T-helper 1 cell (primary cell): ENCODE measurements at places on chromosomes 2 and 18.

DNA sequence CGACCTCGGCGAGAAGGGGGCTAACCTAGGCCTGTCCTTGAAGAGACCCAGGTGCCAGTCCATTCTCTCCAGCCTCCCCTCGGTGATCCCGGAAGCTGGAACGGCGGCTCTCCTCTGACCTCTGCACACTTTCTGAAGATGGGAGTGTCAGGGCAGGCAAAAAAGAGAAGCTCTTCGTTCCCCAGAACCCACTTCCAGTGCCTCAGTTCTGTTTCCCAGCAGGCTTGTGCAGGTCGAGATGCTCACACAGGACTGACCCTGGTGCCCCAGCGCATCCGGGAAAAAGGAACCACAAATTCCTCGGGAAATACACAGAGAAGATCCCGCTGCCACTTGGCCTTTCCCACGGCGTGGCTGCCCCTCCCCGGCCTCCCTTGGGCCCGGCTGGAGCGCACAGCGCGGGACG lies 681 bp upstream of the PTPN18 start:
- DNase-seq: no peak

DNA sequence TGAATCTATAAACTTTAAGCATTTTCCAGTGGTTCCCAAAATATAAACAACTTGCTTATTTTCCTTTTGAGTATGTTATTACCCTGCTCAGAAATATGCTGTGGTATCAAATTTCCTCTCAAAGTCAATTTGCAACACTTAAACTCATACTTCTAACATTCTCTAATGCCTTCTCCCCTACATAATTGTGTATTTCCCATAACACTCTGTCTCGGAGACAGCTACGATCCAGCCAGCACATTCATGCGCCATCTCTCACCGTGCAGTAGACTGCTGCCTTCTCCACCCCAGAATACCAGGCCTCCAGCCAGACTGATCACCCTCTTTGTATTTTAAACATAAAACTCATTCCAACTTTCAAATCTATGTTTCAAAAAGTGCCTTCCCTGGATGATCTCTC lies 41.8 kb downstream of the TIMM21 start:
- DNase-seq: no peak

DNA sequence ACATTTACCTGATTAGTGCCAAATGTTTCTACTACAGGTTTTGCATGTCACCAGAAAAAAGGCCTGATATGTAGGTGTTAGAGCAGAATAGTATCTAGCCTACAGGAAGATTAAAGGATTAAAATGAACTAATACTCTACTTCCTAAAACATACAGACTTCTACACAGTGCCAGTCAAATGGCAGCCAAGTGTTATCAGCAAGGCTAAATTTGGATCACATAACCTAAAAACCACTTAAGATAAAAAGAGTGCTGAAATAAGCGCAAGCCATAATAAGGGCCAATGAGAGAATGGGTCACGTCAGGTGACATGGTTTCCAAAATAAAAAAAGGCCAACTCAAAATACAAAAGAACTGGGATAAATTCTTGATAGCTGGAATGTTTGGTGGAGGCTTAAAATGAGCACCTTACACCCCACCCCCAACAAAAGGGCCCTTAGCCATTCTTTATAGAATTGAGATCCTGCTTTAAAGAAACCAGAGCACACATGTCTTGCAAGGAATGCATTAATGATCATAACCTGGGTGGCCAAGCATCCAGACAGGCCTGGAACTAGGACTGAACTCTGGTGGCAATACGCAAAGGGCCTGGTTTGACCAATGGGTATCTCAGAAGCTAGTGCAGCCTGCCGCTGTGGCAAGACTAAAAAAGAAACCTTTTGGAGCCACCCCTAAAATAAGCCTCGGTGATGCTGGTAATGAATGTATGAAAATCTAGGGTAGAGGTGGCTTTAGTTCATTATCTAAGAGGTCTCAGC lies 32.4 kb downstream of the IRS1 start:
- DNase-seq: no peak

DNA sequence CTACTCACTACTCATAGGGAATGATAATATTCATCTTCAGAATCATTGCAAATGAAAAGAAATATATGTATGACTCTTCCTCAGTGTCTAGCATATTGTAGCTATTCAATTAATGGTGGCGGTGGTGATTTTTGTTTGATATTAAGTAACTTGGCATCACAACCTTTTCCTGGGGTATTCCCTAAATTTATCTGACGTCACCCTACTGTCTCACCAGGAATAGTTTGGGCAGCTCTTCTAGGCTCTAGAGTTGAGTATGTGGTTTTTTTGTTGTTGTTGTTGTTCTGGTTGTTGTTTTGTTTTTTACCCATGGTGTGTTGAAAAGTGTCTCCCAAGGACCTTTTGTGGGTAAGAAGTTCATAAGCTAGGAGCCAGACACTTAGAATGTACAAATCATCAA lies 1320.3 kb upstream of the LRRTM1 start:
- DNase-seq: no peak

- DNase-seq: no peak
Observed at GRCh38 chr2:170481201-170481600, 233.9 kb upstream of the SP5 start.

GRCh38 chr2:107313316-107313715 lies 427.3 kb upstream of the ST6GAL2 start:
- no peak for DNase-seq

GRCh38 chr2:219369447-219369861 lies 18.3 kb downstream of the DNPEP start:
- DNase-seq: no peak

GRCh38 chr2:188819792-188820191 lies 154.4 kb upstream of the COL3A1 start:
- no peak for DNase-seq

DNA sequence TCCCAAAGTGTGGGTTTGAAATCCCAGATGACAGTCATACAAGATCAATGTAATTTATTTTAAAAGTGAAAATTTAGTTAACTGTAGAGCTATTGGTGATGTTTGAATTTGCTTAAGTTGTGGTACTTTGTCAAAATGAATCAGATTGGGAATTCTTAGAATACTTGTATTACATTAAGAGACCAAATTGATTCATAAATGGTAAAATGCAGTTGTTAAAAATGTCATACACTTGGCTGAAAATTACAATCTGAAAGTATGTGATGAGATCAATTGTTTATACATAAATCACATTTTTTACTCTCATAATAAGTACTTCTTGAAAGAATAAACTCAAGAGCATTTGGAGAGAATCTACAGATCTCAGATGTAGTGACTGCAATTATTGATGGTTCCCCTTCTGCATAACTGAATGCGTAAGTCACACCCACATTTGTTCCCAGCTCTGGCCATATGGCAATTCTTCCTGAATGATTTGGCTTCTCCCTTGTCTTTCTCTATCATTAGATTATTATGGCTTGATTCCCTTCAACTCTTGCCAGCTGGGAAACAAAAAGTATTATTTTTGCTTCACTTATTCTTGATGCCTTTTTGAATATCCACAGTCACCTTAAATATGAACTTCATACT lies 558.5 kb downstream of the CPS1 start:
- no peak for DNase-seq

GRCh38 chr2:201674298-201674697 lies 24.1 kb downstream of the MPP4 start:
- no peak for DNase-seq

DNA sequence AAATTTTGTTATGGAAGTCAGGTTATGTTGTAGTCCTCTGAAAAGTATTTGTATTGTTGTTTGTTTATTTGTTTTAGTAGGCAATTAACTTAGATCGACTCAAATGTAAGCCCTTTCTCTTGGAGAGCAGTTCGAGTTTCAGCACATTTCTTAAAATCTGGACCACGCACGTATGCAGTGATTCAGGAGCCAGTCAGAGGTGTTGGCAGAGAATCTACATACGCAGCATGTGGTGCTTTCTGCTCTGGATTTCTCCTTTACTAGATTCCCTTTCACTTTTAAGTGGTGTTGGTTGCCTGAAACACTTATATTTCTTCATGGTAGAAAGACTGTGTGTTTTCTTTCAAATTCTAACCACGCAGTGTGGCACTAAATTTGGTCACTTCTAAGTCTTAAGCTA lies 773.9 kb upstream of the LRATD1 start:
- no peak for DNase-seq

DNA sequence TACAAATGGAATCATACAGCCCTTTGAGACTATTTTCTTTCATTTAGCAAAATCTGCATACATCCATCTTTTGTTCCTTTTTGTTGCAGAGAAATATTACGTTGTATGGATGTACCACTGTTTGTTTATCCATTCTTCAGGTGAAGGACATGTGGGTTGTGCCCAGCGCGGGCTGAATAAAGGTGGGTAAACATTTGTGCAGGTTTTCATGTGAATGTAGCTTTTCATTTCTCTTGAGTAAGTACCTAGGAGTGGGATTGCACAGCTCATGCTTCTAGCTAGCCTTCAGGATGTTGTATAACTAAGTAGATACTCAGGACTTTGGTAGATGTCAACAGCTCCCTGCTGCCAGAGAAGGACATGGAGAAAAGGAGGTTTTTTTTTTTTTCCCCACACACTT lies 50.6 kb upstream of the SPRED2 start:
- DNase-seq: no peak

DNA sequence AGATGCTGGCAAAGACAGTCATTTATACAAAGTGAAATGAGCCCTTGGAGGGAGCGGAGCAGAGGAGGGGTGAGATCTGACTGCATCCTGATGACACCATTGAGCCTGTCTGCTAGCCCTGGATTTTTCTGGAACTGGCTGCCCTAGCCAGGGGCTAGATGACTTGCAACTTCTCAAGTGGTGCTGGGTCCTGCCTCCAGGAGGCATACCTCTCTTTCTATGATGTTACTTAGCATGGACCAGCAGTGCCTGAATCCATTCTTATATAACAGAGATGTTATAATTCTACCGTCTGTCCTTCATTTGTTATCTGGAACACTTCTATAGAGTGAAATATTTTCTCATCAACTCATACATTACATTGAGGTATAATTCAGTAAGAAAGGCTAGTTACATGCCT lies 8.5 kb upstream of the TWIST2 start:
- DNase-seq: no peak

DNA sequence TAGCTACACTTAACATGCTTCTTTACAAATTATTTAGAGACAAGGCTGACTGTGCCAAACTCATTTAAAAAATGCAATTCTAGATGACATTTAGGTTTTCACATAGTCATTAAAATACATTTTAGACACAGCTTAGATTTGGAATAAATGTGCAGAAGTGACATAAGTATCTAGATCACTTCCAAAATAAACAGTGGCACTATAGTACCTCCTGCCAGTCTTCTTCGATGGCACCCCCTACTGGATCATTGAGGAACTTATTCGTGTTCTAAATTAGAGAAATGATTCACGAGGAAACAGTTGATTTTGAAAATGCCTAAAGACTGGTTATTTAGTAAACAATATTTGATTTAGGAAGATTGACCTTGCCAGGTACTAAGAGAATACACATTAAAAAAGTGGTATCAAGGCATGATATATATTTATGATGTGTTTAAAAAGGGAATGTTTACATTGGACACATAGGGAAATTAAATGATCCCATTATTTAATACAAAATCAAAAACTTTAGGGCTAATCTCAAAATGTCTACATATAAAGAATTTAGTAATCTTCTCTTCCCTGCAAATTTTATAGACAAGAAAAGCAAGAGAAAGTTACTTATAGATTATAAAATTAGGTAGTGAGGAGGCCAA lies 323.9 kb downstream of the XIRP2 start:
- DNase-seq: no peak

DNA sequence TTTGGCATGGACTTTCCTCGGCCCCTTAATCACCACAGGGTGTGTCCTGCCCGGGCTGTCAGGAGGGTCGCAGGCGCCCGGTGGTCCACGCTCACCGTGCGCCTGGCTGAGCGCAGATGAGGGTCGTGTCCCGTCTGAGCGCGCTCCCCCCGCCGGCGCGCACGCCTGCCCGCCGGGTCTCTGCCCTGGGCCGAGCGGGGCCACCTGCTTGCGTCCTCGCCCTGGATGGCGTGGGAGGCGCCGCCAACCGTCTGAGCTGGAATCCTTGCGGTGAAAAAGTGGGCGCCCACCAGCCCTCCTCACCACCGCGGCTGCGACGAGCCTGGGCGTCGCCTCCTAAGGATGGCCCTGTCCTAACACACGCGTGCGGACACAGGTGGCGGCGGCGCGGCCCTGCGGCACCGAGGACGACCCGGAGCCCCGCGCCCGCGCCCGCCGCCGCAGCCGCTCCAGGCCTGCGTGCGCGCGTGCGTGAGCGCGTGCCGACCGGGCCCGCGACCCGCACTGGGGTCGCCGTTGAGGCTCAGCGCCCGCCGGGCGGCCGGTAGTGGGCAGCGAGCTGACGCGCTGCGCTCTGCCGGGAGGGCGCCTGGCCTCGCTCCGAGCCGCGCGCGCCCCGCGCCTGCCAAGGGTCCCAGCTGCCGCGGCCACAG lies 126.6 kb downstream of the ARHGEF4 start:
- no peak for DNase-seq

GRCh38 chr2:11080253-11081115 lies 74.8 kb upstream of the SLC66A3 start:
- DNase-seq: no peak

- peak; percentile 24 for DNase-seq
Observed at GRCh38 chr18:58525517-58525916, 103.4 kb downstream of the ALPK2 start.

DNA sequence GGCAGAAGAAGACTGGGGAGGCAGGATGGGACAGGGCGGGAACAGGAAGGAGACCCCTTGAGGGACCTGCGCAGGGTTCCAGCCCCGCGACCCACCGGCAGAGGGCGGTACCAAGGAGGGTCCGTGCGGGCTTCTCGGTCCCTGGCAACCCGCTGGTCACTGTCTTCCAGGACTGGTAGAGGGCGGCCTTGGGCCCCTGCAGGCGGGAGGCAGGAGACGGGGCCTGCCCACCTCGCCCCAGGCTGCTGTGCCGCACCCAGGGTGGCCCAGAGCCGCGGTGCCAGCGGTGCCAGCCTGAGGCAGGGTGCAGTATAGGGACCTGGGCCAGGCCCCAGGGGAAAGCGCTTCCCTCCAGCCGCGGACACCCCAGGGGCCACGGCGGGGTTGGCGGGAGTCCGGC lies 34.5 kb downstream of the NEURL3 start:
- DNase-seq: peak; percentile 49

GRCh38 chr2:99987160-99987559 lies 155.2 kb downstream of the AFF3 start:
- no peak for DNase-seq
